ENCODE measurements at places on chromosomes 4 and X.

DNA sequence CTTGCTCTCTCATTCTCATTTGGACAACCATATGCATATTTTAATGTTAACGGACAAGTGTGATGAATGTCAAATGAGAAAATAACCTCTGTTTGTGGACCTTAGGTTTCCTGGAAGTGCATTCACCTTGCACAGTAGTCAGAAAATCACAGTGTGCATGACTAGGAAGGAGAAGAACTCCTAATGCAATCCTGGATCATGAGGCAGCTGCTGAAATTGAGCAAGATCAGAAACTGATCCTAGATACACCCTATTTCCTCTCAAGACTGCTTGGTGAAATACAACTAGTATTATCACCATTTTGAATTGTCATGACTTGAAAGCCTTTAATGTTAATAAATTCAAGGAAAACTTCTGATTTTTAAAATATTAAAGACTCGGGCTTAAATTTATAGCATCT is 1148.9 kb downstream of the STIM2 start:
- no peak for DNase-seq

DNA sequence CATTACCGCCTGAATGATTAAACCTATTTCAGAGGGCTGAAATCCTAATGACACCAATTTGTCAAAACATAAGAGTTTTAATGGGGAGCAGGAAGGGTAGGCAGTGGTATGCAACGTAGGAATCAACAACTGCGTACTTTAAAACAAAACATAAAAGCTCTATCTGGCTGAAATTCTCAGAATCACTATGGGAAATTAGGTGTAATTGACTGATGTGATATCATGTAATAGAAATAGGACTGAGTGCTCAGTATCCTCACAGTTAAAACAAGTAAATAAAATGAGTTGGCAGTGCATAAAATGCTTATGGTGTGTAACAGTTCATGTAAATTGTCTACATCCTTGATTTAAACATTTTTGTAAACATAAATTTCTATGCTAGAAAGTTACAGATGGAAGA is 13.6 kb upstream of the IGSF1 start:
- DNase-seq: no peak

DNA sequence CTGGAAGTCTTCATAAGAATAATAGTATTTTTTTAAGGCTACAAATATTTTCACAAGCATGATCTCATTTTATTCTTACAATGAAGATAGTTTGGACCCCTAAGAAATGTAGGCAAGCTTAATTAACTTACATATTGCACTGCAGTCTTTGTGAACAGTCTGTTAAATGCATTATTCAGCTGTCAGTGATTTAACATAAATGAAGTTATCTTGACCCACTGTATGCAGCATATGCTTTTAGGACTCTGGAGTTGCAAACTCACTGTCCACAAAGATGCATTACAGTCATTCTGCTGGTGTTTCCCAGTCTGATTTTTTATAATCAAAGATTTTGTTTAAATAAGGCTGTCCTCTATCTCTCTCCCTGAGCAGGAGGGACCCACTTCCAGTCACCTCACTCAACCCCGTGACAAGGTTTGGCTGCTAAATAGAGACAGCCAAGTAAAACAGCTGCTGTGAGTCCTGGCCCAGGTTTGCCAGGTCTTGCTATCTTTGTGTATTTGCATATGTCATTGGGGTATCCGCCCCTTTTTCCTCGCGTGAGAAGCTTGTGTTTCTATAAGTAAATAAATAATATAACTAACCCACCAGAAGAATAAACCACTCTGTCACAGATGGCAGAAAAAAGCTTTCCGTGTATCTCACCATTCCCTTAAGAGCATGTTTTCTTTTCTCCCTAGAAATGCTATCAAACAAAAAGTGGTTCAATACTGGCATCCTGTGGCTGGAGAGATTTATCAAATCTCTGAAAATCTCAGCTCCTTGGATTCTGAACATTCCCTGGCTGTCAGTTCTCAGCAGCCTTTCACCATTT is 67.0 kb downstream of the SLC7A11 start:
- no peak for DNase-seq

- no peak for DNase-seq
These were observed 30.3 kb downstream of the SLC16A2 start for GRCh38 chrX:74451450-74452198.

- DNase-seq: no peak
These were observed 35.9 kb upstream of the PAPSS1 start for GRCh38 chr4:107755841-107756356.

DNA sequence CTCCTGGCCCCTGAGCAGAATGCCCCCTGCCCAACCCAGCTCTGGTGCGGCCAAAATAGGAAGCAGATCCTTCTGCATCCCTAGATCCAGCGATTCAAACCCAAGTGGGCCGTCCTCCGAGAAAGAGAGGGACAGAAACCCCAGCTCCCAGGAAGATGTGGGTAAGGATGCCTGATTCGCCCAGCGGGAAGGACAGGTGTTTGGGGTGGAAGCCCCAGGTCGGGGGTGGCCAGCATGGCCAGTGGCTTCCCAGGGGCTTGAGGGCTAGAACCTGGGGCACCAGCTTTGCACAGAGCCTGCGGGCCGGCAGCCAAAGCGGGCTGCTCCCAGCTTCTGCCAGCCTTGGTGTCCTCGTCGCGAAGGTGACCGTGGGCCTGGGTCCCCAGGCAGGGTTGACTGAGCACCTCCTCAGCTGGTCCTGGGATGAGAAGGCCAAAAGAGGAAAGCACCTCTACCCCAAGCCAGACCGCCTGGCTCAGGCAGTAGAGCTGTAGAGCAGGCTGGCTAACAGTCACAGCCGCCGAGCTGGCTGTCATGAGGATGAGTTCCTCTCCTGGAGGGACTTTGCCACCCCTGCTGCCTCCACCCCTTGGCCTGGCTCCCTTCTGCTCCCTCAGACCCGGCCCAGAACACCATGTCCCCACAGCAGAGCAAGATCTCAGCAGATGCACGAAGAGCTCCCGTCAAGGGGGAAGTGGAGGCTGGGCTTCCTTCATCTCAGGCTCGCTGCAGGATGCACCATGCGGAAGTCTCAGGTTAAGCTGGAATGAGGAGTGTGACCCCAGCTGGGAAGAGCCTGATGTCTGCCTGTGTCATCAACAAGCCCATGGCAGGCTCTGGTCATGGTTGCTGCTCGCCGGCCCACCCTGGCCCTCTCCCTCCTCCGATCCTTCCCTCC is 59.9 kb downstream of the CPZ start:
- no peak for DNase-seq

- no peak for DNase-seq
These were observed 92.0 kb upstream of the SRD5A3 start for GRCh38 chr4:55253948-55254593.

- DNase-seq: no peak
These were observed 26.5 kb downstream of the EGF start for GRCh38 chr4:109939190-109939589.

DNA sequence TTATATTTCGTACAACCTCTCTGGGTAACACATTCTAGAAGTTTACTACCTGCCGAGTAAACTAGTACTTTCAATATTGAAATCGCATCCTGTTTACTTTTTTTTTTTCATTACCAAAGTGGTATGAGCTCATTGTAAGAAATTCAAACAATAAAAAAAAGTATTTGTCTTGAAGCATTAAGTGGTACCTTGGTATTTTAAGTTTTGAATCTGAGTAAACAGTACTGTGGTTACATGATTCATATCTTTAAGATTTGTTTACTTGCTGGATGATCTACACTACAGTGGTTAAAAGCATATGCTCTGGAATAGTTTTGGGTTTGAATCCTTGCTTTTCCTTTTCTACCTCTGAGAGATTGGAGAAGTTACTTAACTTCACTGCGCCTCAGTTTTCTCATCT is 3.8 kb upstream of the MMGT1 start:
- no peak for DNase-seq

GRCh38 chr4:120865985-120866384 is 56.5 kb downstream of the PRDM5 start:
- no peak for DNase-seq

DNA sequence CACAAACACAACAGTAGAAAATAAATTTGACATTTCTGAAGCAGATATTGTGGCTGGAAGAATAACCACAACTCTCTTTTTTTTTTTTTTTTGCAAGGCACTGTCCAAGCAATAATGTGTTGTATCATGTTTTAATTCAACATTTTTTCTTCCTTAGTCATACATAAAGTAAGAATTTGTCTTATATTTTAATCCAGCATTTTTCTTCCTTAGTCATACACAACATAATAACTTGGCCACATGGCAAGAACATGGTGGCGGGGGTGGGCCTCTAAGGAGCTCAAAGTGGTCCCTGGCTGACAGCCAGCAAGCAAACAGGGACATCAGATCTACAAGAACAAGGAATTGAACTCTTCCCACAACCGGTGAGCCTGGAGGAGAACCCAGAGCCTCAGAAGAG is 20.2 kb downstream of the FBXW7 start:
- no peak for DNase-seq

- DNase-seq: no peak
These were observed 1127.8 kb upstream of the PRKX start for GRCh38 chrX:4841216-4841745.

- DNase-seq: no peak
These were observed 29.5 kb downstream of the SRPX2 start for GRCh38 chrX:100673397-100673953.

DNA sequence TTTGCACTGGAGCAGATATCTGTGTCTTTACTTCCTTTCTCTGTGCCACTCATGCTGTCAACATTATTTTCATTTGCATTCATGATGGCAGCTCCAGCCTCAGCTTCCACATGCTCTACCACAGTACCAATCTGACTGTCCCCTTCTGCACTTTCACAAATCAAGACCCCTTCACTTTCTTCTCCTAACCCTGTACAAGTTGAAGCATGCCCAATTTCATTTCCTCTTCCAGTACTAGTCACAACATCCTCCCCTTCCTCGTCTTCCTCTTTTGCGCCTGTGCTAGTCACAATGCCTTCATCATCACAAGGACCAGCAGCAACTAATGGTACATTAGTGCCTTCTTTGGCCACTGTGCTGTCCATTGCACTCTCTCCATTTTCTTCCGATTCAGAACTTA is 26.5 kb downstream of the BOD1L1 start:
- no peak for DNase-seq

- no peak for DNase-seq
These were observed 2.4 kb downstream of the RCHY1 start for GRCh38 chr4:75511841-75512240.

DNA sequence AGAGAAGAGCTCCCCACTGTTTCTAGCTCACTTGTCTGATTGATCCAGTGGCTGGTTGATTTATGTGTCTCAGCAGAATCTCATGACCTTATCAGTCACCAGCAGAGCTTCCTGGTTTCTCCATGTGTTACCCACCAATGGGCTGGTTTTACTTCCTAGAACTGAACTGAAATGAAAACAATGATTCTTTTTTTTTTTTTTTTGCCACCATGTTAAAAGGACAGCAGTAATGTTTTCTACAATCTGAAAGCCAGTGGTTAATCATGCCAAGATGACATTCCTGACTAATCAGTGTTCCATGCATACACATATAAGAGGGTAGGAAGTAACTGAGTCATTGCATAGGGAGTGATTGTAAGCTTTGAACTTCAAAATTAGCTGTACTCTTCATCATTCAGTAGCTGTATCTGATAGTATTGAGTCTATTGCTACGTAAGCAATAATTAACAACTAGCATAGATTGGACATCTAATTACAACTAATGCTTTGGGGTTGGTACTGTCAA is 67.7 kb downstream of the SLC4A4 start:
- no peak for DNase-seq

GRCh38 chrX:103441878-103442535 is 65.7 kb downstream of the BEX3 start:
- DNase-seq: no peak

GRCh38 chr4:74370912-74371311 is 6.0 kb downstream of the EREG start:
- DNase-seq: no peak

GRCh38 chrX:119008110-119008744 is 33.8 kb downstream of the LONRF3 start:
- peak; percentile 24 for DNase-seq

GRCh38 chrX:118502161-118502789 is 6.7 kb downstream of the DOCK11 start:
- no peak for DNase-seq

- DNase-seq: no peak
These were observed 6.3 kb downstream of the KIAA1210 start for GRCh38 chrX:119121341-119121740.

- DNase-seq: no peak
These were observed 115.7 kb downstream of the NDST4 start for GRCh38 chr4:114997576-114998247.

DNA sequence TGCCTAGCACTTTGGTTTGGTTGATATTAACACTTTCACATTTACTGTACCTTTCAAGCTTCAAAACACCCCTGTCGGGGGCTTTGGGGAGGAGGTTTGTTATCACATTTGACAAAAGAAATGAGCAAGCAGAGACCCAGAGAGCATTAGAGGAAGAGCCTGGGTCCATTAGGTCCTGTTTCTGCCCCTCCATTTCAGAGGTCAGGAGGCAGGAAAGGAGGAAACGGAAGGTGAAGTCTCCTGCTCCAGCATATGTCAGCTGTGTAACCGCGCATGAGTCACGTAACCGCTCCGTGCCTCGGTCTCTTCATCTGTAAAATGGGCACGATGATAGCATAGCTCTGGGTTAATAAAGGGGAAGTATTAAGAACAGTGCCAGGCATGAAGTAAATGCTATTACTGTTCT is 201.9 kb upstream of the BCOR start:
- DNase-seq: peak; percentile 3

DNA sequence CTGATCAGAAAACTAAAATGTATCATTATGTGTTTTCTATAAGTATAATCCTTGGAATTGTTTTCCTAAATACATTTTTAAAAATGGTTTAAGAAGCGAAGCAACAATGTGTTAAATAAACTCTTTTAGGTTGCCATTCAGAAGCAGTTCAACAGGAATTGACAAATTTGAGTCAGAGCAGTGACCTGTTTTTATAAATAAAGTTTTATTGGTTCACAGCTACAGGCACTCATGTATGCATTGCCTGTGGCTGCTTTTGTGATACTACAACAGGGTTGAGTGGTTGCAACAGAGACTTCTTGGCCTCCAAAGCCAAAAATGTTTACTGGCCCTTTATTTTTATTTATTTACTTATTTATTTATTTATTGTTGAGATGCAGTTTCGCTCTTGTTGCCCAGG is 99.5 kb downstream of the FRMPD4 start:
- no peak for DNase-seq

DNA sequence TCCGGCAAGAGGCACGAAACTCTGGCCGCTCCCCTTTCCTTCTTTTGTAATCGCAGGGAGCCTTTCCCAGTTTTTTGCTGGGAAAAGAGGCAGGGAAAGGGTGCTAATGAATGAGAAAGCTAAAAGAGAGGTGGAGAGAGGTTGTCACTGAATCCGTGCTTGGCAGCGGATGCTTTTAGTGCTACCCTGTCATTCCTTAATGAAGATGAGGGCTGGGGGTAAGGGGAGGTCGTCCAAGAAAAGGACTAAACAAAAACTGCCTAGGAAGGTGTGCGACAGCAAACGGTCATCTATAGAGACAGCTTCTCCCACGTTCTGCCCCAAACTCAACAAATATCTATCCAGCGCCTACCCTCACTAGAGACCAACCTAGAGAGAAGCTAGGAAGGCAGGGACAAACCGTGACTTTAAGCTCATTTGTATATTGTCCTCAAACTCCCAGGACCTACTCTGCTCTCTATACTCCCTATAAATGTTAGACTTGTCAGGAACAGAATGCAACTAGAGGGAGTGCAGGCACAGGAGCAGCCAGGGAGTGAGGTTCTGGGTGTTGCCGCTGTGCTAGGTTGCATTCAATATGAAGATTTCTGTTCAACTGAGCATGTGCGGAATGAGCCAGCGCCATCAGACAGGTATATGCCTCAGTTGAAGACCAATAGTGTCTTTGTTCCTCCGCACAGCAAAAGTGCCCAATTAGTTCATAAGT is 777 bp upstream of the CASK start:
- no peak for DNase-seq

Data from CD4-positive, alpha-beta T cell (primary cell).